Transverse colon (tissue), 4 donors: ENCODE measurements at places on chromosomes 1 and 21.

- DNase-seq = no peak
Observed at GRCh38 chr1:71831646-71832045, 450.7 kb downstream of the NEGR1 start.

GRCh38 chr1:152970495-152970894 is at the start of gene SPRR4:
TSS of gene SPRR4 (plus strand) at chr1:152970648. CDS start at chr1:152971891, 1,243 bp downstream.
- DNase-seq = no peak

- no peak for DNase-seq
Observed at GRCh38 chr1:235442788-235443429, 61.3 kb downstream of the B3GALNT2 start.

GRCh38 chr21:39182484-39183271 is 573 bp downstream of the PSMG1 start:
- peak; percentile 23 for DNase-seq

- no peak for DNase-seq
Observed at GRCh38 chr1:58949551-58950220, 165.8 kb upstream of the JUN start.
